Renal cortical epithelial cell (primary cell): ENCODE measurements at places on chromosomes 3 and 15. TPM values are rescaled to one million over a fixed set of nuclear protein-coding genes. Genes with fewer than 3 reads are reported as not detected.

Gene BCHE
- 1.9 and 3.5 TPM in 2 replicates for total RNA-seq

Gene CTXN2
- 0.05 TPM in 1 of 2 replicates, not detected in the other for total RNA-seq

Gene ZNF619
- 4.0 and 8.9 TPM in 2 replicates for total RNA-seq

Gene SNRPN
- 182 and 217 TPM in 2 replicates for total RNA-seq

Gene SPINK8
- total RNA-seq: not detected in 2 replicates

Gene CLASP2
- total RNA-seq: 81.6 and 86.1 TPM in 2 replicates

Gene ARHGAP31
- total RNA-seq: 12.7 and 24.9 TPM in 2 replicates

Gene VEPH1
- total RNA-seq: 15.5 and 19.3 TPM in 2 replicates

Gene TRIM42
- total RNA-seq: not detected in 2 replicates

Gene DUOX2
- 0.05 TPM in 1 of 2 replicates, not detected in the other for total RNA-seq

Gene CCDC54
- 0.10 TPM in 1 of 2 replicates, not detected in the other for total RNA-seq

Gene NTRK3
- under 0.01 TPM in 1 of 2 replicates, not detected in the other for total RNA-seq

Gene AADAC
- total RNA-seq: 0.17 TPM in 1 of 2 replicates, not detected in the other

Gene LRRC31
- total RNA-seq: 1.2 and 1.8 TPM in 2 replicates
